ENCODE measurements at places on chromosomes 5 and 9.

DNA sequence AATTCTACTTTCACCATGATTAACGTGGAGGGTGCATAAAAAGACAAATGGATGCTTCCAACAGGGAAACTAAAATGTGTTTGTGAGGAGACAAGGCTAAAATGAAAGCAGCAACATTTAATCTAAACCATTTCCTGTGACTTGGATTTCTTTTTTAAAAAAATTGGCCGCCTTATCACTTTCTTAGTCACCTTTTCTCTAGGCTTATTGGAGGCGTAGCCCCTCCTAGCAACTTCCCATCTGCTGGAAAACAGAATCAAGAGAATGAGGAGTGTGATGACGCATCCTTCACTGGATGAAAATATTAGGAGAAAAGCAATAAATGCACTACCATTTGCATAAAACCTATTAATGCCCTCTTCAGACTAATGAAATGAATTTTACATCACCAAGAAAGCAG, 791 bp upstream of the GPR150 start:
- DNase-seq, result no peak

DNA sequence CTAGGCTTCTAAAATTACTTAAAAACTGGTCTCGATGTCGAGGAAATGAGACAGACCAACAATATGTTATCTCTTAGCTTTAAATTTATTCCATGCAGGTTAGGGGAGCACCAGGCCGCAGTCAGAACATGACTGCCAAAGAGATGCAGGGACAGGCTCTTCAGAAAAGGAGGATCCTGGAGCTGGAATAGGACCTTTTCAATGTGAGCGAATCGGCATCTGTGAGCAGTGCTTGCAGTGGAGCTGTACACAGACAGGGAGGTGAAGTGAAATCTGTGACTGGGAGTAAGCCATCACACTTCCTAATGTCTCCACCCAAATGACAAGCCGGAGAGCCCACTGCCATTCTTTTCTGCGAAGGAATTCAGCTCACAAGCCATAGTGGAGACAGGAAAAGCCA, 78.2 kb downstream of the EFNA5 start:
- no peak for DNase-seq

DNA sequence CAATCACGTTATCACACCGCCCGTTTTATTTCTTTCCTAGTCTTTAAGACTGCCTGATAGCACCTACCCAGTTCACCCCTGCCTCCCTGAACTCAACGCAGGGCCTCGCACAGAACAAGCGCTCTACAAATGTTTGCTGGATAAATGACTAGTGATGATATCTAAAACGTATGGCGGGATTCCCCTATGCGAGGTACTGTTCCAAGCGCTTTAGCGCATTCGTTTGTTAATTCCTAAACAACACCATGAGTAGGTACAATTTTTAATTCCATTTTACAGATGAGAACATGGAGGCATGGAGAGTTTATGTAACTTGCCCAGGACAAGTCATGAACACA, 6.6 kb downstream of the POU4F3 start:
- DNase-seq, result no peak

DNA sequence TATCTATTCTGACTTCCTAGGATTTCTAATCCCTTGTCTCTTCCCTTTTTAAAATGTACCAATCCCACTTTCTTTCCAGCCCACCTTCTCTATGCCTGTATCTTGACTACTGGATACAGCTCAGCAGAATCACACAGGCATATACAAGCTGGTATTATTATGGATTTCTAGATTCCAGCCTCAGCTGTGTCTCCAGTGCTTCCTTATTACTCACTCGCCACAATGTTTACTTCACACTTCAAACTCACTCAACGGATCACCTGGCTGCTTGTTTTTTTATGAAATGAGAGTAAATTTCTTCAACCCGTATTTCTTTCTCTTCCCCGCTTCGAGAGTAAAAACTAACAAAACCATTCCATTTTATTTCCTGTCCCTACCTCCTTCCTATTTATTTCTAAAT, 38.8 kb downstream of the CWC27 start:
- DNase-seq, result no peak

- DNase-seq, result peak; percentile 69
Observed at GRCh38 chr9:121499427-121500164, at the start of gene GGTA1. GGTA1 (minus strand) TSS chr9:121499844; CDS start chr9:121467922, 31,922 bp downstream.

GRCh38 chr9:92723801-92724323, 40.8 kb downstream of the BICD2 start:
- DNase-seq, result no peak
